Stimulated activated CD4-positive, alpha-beta T cell treated with anti-CD3 and anti-CD28 coated beads, Interleukin-1b, Interleukin-23, amount 100 ng/mL, for 24 hours (primary cell): ENCODE measurements at places on chromosomes 13 and 19.

- no peak for DNase-seq
These were observed 211.8 kb downstream of the PCCA start for GRCh38 chr13:100300708-100301107.

DNA sequence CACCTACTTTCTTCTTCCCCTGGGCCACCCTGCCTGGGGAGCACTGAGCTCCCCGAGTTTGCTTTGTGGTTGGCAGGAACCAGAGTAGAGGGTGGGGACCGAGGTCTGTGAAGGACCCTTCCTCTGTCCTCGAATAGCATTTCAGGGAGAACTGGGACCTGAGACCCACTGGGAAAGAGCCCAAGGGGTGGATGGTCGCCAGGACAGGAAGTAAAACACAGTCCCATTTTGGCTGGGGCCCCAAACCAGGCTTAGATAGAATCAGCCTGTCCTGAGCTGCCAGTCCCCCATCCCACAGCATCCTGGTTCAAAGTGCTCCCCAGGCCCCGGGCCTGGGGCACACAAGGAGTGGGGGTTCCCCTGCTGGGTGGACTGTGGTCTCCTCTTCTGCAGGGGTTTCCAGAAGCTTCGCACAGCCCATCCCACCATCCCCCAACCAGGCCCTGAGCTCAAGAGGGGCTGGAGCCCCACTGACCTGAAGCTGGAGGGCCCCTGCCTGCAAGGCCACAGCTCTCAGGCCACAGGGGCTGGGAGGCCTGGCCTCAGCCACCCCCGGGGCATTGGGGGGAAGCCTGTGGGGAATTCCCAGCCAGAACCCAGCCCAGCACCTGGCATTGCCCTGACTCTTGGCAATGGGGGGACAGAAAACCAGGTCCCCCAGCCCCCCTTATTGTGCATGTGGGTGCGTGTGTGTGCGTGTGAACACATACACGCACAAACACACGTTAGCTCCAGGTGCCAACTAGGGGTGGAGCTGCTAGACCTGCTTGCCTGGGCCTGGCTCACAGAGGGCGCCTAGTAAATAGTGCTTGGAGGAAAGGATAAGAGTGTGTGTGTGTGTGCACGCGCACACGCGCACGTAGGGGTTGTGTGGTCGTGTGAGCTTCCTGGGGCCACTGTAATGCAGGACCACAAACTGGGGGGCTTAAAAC, 995 bp upstream of the MKNK2 start:
- no peak for DNase-seq

GRCh38 chr13:73933795-73934194, 200.4 kb downstream of the KLF12 start:
- DNase-seq: no peak

GRCh38 chr13:49740870-49741269, 49.6 kb upstream of the EBPL start:
- no peak for DNase-seq

DNA sequence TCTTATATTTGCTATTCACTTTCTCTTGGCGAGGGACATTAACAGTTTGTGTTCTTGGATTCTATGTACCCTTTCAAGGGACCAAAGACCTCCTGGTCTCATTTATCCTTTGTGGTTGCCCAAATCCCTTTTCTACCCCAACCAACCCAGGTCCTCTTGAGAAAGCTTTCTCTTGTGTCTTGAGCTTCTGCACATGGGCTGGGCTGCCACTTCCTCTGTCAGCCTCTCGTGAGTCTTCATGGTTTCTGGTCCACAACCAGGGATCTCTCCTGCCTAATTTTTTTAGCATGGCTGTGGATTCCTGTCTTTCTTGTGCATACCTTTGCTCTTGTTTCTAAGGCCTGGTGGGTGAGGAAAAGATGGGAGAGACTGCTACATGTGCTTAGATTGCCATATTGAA, 14.9 kb downstream of the TIMM13 start:
- DNase-seq: no peak

DNA sequence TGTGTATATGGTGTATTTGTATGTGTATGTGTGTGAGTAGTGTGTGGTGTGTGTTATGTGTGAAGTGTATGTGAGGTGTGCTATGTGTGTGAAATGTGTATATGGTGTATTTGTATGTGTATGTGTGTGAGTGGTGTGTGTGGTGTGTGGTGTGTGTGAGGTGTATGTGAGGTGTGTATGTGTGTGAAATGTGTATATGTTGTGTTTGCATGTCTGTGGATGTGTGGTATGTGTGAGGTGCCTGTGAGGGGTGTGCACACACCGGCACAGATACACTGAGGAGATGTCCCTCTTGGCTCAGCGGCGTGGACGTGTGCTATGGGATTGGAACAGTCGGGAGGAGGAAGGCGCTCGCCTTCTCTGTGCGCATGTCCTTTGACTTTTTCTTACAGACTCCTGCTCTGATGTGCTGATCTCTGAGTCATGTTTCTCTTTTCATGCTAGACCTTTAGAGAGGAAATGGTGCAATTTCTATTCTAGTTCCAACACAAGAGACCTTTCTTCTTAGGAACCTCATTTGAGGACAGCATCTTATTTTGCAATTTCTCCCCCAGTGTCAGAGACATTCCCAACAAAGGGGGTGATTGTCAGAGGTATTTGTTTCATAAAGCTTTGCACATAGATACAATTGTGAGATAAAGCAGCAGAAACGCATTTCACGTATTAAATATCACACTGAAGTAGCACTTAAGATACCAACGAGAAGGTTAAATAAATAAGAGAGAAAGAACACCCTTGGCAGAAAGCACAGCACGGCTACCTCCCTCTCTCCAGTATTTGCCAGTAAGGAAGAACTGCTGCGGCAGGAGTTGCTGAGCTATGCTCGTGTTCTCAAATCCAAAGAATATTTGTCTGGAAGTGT, 11.3 kb upstream of the TNFRSF19 start:
- DNase-seq: no peak

GRCh38 chr13:36166046-36166445, 34.9 kb upstream of the DCLK1 start:
- DNase-seq: no peak

GRCh38 chr13:50453188-50453587, 390.3 kb downstream of the DLEU7 start:
- no peak for DNase-seq

GRCh38 chr19:1084024-1084868, 10.9 kb downstream of the POLR2E start:
- DNase-seq: no peak

DNA sequence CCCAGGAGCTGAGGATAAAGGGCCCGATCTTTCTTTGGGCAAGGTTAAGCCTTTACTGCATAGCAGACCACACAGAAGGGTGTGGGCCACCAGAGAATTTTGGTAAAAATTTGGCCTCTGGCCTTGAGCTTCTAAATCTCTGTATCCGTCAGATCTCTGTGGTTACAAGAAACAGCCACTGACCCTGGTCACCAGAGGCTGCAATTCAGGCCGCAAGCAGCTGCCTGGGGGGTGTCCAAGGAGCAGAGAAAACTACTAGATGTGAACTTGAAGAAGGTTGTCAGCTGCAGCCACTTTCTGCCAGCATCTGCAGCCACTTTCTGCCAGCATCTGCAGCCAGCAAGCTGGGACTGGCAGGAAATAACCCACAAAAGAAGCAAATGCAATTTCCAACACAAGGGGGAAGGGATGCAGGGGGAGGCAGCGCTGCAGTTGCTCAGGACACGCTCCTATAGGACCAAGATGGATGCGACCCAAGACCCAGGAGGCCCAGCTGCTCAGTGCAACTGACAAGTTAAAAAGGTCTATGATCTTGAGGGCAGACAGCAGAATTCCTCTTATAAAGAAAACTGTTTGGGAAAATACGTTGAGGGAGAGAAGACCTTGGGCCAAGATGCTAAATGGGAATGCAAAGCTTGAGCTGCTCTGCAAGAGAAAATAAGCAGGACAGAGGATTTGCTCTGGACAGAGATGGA, 8.4 kb upstream of the CEACAM19 start:
- no peak for DNase-seq

GRCh38 chr19:43467730-43468129, 2.3 kb upstream of the LYPD3 start:
- DNase-seq: no peak

- DNase-seq: no peak
These were observed 631.7 kb upstream of the SGCG start for GRCh38 chr13:22549126-22549525.

GRCh38 chr13:38361542-38362262, 12.1 kb downstream of the UFM1 start:
- DNase-seq: no peak

GRCh38 chr13:74306496-74306895, 172.3 kb upstream of the KLF12 start:
- no peak for DNase-seq

- no peak for DNase-seq
These were observed 74.4 kb downstream of the DPF1 start for GRCh38 chr19:38149661-38150061.

DNA sequence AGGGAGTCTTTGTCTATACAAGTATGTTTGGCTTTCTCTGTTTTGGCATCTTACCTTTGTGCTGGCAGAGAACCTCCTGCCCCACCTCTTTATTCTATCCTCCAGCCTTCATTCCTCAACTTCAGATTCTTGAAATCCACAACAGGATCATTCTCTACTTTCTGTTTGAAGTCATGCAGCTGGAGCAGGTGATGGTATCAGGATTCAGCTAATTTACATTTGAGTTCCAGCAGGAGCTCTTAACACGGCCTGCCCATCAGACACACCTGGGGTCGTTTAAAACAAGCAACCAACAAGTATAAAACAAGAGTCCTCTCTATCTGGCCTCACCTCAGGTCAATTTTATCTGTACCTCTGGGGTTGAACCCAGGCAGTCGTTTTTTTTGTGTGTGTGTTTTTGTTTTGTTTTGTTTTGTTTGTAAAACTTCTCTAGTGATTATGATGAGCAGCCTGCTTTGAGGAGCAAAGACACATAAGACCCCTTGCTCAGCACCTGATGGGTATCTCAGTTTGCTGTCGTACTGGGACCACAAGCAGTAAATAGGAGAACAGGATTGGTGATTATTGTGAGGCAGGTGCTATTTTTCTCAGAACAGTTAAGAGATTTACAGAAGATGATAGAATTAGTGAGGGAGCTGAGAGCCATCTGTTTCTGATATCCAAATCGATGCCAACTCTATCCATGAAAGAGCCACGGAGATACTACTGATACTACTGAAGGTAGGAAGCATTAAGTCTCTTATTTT, 78.4 kb downstream of the GPC6 start:
- DNase-seq: no peak

DNA sequence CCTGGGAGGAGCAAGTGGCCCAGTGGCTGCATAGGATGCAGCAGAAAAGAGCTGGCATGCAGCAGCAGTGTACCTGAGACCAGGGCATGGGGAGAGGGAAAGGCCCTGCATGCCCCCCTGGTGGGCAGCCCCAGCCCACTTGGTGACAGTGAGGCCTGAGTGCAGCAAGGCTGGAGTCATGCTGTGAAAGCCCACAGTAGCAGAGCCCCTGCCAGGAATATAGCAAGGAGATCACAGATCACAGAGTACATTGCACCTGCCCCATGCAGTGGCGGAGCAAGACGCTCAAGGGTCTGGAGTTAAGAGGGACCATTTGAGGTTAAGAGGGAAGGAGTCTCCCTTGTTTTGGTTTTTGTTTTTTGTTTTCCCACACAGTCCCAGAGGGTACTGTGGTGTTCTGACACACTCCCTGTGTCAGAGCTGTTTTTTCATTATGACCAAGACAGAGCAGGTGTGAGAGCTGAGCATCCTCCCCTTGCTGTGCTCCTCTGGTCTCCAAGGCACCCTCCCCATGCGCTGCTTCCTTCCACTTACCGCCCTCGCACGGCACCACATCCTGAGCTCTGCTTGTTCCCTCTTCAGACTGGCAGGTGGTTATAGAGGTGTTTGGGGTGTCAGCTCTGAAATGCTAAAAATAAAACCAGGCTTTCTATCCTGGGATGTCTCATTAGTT, 85.0 kb upstream of the UBL3 start:
- DNase-seq: peak; percentile 28

DNA sequence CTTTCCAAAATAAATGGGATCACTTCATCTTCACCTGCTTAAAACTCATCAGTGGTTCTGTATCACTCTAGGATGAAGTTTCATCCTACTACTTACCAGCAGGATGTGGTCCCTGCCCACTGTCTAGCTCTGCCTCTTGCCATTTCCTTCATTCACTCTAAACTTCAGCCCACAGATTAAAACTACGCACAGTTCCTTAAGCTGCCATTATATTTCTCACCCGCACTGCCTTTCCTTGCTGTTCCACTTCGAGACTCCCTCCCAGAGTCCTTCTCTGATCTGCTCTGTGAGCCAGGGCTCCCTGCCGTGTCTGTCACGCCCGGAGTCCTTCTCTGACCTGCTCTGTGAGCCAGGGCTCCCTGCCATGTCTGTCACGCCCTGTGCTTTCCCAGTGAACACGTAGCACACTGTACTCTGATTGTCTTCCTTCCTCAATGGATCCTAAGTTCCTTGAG, 52.0 kb upstream of the NPAS1 start:
- DNase-seq: no peak

GRCh38 chr19:45475537-45476291, 7.9 kb downstream of the FOSB start:
- no peak for DNase-seq

DNA sequence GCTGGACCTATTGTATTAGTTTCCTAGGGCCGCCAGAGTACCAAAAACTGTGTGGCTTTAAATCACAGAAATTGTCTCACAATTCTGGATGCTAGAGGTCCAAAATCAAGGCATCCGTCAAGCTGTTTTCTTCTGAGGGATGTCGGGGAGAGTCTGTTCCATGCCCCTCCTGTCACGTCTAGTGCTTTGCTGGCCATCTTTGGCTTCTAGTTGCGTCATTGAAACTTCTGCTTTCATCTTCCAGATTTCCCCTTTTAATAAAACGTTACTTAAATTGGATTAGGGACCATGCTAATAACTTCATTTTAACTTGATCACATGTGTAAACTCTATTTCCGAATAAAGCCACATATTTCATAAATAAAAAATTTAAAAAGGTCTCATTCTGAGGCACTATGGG, 47.5 kb downstream of the TRPM4 start:
- DNase-seq: no peak

- no peak for DNase-seq
These were observed at the start of gene OR10H5 for GRCh38 chr19:15787611-15788155. Gene OR10H5 (plus strand): TSS chr19:15787661. CDS start chr19:15794049, 6,388 bp downstream.

- DNase-seq: no peak
These were observed 42.1 kb upstream of the NPAS1 start for GRCh38 chr19:46977548-46977947.

DNA sequence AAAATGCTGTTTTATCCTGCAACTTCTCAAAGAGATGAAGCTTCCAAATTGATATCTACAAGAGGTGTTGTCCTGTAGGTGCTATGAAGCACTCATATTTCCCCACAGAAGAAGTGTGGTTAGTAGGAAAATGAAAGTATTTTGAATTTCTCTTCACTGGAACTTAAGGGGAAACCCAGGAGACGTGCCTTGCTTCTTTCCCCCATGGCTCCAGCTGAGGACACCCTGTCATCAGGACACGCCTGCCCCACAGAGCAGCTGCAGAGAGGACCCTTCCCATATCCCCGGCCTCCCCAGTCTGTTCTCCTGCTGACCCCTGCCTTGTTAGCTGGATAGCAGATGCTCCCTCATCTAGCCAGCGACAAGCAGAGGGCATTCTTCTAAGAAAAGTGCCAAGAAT, 371.3 kb downstream of the COG6 start:
- peak; percentile 37 for DNase-seq

- DNase-seq: no peak
These were observed 760 bp downstream of the ZNF91 start for GRCh38 chr19:23394511-23394910.

GRCh38 chr13:48564056-48564455, 31.2 kb upstream of the RCBTB2 start:
- DNase-seq: no peak
